NCI-H446 treated with DMSO at 0.1 percent for 48 hours (cell line): ENCODE measurements at places on chromosomes 1 and 21.

DNA sequence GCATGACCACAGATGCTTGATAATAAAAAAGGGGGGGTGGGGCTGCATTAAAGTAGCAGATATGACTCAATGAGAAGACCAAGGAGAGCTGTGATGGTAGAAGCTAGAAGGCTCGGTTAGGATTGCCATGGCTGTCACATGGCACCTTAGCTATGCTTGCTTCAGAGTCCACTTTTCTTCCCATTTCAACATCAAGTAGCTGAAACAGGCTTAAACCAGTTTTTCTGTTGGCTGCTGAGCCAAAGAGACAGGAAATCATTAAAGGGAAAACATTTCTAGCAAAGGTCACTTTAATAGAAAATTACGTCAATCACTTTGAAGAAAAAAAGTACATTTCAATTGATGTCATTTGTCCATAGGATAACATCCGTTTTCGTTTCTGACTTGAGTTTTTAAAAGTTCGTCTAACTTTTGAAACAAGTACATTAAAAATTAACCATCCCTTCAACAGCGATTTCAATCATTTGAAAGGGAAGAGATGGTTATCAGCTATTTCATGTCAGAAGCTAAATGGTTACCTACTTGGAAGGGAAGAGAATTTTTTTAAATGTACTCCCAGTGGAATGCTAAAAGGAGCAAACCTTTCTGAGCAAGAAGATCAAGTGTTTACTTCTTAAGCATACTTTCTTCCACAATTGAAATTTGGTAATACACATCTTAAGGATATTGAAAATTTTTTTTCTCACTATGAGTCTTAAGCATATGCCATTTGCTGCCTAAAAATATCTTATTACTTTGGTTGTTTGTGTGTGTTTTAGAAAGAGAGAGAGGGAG is 488.1 kb upstream of the PRMT6 start:
- DNase-seq: no peak

DNA sequence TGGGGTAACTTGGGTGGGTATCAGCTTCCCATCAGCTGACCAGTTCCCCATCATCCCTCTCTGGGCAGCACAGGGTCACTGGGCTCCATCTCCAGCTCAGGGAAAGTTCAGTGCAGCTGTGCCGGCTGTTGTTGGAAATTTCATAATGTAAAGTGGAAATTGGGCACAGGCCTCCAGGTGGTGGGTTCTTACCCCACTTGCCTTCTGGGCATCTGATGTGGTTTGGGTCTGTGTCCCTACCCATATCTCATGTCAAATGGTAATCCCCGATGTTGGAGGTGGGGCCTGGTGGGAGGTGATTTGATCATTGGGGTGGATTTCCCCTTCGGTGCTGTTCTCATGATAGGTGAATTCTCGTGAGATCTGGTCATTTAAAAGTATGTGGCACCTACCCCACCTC is 59.7 kb upstream of the PSEN2 start:
- DNase-seq: no peak

DNA sequence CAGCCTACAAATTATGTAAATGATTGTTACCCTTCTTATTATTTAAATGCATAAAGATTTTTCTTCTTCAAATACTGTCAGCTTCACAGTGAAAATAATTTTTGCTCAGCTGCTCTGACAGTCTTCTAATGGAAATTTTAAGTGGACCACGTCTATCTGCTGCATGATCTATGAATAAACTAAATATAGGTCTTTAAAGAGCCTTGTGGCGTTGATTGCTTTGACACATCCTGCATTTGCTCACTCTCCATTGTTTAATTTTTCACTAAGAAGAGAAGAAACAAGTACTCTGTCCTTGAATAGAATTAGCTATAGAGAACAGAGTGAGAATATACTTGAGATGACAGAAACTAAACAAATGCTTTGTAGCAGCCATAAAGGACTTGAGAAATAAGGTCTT is 826.1 kb downstream of the MRPL39 start:
- no peak for DNase-seq

DNA sequence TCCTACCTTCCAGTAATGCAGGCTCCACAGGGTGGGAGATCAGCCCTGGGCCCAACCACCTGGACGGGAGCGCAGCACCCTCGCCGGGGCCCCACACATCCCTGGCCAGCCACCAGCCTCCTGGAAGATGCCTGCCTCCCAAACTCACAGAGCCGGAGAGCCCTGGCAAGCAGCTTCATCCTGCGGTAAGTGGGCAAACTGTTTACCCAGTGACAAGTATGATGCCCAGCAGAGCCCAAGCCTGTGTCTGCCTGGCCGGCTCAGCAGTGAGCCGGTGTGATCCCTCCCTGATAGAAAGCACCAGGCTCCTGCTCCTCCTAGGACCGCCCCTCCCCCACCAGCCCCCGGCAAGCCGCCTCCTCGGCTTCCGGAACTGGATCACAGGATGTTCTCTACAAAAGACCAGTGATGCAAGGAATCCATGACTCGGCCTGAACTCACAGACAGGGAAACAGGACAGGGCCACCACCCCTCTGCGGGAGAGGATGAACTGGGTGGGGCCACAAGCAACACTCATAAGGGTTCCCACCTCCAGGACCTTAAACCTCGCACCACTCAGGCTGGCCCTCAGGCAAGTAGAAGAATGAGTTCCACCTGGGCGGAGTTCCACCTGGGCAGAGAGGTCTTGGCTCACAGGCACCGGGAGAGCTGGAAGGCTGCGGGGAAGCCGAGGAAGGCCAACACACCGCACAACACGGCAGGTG is 7.9 kb downstream of the ACOT7 start:
- no peak for DNase-seq

GRCh38 chr1:107359472-107360241 is 218.8 kb downstream of the NTNG1 start:
- no peak for DNase-seq

- no peak for DNase-seq
Observed at GRCh38 chr1:189269011-189269410, 1208.7 kb downstream of the BRINP3 start.

DNA sequence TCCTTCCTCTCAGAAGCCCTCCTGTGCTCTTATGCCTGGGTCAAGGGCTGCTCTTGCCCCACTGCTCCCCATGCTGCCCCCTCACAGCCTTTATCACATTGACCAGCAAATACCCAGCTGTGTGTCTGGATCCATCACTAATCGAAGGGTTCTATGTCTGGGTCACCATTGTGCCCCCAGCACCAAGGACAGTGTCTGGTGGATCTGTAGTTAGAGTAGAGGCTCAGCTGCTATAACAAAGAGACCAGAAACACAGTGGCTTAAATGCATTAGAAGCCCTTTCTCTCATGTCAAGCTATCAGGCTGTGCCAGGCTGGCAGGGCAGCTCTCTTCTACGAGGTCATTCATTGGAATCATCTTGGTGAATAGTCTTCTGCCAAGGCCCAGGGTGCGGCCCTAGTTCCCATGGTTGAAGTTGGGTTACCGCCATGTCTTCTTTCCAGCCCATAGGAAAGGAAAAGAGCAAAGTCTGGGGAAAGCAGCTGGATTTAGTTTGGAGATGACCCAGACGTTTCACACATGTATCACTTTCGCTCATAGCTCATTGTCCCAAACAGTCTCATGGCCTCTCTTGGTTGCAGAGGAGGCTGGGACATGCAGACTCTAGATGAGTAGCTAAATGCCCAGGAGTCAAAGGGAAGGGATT is 32.2 kb downstream of the STUM start:
- DNase-seq: no peak

GRCh38 chr21:38768471-38769063 is 37.2 kb upstream of the ETS2 start:
- no peak for DNase-seq

DNA sequence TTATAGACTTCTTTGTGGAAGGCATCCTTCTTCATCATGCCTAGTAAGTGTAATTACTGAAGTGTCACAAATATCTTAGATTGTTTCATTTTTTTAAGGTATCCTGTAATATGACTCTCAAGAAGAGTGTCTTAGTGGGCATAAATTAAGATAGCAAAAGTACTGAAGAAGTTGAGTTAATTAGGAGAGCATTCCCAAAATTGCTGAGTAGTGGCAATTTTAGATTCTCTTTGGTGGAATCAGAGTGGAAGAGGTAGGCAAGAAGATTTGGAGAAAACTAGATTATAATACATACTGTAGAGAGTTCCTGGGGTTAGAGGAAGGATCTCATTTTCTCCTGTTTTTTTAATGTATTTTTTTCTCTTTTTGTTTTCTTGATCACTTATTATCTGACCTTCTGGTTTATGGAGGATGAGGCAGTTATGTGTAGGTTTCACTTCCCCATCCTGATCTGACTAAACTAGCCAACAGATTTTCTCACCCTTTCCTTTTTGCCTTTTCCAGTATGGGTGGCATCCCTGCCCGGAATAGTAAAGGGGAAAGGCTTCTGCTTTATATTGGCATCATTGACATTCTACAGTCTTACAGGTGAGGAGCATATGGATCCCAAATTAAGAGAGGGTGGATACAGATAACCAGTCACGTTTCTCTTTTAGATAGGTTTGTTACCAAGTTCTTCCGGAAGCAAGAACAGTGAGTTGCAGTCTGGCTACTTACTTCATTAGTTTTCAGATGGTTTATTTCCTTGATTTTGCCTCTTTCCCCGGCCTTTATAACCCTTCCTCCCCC is 16.7 kb upstream of the PSMD4 start:
- DNase-seq: no peak

DNA sequence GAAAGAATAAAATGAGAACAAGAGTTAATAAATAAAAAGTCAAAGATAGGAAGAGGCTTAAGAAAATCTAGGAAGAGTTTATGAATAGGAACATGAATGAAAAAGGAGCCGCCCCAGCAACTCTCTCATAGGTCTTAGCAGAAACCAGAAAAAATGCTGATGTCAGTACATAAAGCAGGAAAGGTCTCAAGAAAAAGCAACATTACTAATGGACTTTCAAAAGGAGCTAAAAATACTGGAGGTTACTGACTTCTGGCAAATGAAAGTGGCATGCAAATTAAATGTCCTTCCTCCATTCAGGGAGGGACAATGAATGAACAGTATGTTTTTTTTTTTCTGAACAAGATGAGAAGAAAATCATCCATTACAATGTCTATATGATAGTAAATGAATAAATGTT is 387.6 kb downstream of the BRINP2 start:
- no peak for DNase-seq

DNA sequence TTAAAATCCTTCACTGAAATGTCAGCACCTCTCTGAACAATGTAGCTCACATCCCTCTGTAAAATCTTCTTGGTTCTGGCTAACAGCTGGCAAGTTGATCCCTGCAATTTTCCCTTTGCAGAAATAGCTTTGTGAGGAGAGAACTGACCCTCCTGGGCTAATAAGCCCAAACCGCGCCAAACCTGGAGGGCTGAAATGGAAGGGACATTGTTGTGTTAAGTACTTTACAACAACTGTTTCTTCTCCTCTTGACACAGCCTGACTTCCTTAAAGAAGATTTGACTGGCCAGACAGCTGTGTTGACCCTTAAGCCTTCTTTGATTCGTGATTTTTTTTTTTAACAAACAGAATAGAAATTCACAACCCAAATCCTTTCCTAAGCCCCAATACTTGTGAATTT is 5.7 kb downstream of the LMX1A start:
- no peak for DNase-seq
